ENCODE measurements at places on chromosomes 11 and 22.
A peak's percentile ranks its signal among the peaks of the same experiment; 100 is the strongest.

DNA sequence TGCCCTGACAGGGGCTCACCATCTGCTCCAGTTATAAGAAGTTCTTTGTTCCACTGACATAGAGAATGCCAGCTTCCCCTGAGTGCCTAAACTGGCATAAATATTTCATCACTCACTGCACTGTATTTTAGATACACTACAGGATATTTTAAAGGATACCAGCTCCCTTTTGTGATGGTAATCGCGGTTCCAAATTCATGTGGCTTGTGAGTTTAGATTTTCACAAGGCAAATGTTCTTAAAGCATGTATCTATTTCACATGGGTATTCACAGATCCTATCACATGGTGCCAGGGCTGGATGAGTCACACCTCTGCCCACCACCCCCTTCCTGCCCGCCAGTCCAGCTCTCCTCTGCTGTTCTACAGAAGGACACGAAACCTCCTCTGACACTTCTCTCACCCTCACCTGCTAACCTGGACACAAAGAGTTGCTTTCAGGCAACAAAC, 105.5 kb downstream of the KCNC1 start:
- peak; percentile 57 for DNase-seq

GRCh38 chr11:64522843-64523380, 68.1 kb upstream of the SLC22A12 start:
- DNase-seq = no peak

DNA sequence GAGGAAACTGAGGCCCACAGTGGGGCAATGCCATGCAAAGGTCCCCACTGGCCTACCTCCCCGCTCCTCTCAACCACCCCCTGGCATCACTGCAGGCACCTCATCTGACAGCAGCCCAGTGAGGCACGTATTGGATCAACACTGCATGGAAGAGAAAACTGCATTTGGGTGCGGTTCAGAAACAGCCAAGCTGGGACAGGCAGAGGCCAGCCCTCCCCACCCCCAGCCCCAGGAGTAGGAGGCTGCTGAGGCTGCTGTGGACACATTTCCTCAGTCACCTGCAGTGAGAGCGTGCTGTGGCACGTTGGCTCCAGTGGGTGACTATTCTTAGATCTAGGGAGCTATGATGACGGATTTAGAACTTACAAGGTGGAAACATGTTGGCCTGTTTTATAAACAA, 63.7 kb downstream of the KCNC1 start:
- DNase-seq = no peak

DNA sequence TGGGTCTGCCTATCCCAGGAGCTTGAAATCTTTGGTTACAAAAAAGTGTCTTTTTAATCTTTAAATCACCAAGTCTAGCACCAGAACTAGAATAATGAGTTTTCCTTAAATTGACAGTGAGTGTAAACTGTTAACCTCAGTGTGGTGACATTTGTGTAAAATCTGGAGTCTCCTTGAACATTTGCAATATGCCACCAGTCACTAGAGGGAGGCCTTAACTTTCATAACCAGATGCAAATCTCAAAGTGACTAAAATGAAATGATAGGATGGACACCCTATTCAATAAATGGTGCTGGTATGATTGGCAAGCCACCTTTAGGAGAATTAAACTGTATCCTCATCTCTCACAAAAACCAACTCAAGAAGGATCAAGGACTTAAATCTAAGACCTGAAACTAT, 8.3 kb upstream of the SCGB1D2 start:
- no peak for DNase-seq

GRCh38 chr11:103532133-103532788, 423.0 kb downstream of the DYNC2H1 start:
- peak; percentile 53 for DNase-seq

- DNase-seq = no peak
Measured at GRCh38 chr11:73149105-73149504, 7.0 kb upstream of the FCHSD2 start.

GRCh38 chr11:28520291-28520690, 412.1 kb downstream of the METTL15 start:
- DNase-seq = no peak

DNA sequence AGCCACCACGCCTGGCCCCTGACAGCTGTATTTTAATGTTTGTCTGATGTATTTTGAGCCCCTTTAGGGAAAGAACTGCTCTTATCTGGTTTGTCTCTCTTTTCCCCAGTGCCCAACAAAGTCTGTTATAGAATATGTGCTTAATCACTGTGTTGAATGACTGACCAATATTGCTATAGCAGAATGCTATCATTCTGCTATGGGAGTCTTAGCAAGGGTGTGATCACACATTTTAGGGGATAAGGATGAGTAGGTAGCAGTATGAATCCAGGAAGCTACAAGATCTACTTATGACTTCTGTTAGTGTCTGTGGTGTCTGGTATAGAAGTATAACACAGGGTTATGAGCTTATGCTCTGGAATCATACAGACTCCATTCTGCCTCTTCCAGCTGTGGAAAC, 117.5 kb upstream of the RRM1 start:
- DNase-seq = no peak

GRCh38 chr22:17767233-17768065, 6.8 kb downstream of the BID start:
- DNase-seq = no peak

DNA sequence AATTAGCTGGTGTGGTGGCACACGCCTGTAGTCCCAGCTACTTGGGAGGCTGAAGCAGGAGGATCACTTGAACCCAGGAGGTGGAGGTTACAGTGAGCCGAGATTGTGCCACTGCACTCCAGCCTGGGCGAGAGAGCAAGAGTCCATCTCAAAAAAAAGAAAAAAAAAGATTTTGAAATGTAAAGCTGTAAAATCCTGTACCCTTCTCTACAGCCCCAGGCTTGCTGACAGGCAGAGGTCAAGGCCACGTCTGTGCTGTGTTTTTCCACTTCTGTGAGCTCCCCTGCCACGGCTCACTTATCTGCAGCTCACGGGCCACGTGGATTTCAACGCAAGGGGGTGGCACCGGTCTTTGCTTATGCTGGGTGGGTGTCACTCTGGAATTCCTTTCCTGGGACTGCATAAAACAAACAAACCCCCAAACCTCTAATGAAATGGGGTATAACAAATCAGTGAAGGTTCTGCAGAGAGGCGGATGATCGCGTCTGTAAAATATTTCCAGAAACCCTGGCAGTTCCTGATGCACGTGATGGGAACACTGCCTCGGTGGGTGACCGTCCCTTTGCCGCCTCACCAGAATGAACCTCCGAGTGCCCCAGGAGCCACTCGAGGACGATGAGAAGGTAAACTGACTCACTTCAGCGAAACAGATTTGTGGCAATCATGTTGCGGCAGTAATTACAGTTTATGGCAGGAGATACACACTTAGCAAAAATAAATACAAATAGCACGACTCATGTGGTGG, 44.0 kb upstream of the ATXN10 start:
- no peak for DNase-seq

DNA sequence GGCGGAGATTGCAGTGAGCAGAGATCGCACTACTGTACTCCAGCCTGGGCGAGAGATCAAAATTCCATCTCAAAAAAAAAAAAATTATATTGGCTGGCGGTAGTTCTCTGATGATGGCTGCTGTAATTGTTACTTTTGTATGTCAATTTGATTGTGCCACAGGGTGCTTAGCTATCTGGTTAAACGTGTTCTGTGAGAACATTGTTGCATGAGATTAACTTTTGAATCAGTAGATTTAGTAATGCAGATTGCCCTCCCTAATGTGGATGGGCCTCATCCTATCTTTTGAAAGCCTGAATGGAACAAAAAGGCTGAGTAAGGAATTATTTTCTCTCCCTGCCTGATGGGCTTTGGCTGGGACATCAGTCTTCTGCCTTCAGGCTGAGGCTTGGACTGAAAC, 654.2 kb downstream of the OPCML start:
- no peak for DNase-seq

DNA sequence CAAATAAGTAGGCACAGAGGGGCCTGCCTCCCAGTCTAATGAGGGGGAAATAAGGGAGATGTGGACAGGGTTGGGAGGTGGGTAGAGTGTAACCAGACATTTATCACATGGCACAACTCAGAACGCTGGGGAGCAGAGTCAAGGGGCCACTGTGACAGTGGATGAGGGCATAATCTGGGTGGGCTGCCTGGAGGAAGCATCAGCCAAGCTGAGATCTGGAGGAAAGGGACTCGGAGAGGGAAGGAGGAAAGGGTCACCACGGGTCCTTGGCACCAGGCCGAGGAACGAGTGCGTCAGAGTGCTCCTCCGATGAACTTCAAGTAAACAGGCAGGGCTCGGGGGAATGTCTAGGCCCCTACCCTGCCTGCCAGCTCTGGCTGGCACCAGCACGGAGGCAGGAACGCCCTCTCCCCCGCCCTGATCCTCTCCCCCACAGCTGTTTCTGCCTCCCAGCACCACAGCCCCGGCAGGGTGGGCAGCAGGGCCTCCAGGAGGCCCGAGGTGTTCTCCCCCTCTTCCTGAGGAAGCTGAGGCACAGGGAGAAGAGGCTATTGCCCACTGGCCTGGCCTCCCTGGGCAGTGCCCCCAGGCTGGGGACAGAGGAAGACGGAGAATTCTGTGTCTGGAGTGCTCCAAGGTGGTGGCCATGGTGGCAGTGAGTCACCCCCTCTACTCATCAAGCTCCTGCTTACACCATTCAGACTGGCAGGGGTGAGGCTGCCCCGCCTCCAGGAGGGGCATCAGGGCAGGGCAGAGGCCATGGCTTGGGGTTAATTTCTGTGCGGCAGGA, 4.2 kb downstream of the ALDH3B1 start:
- DNase-seq = peak; percentile 86

DNA sequence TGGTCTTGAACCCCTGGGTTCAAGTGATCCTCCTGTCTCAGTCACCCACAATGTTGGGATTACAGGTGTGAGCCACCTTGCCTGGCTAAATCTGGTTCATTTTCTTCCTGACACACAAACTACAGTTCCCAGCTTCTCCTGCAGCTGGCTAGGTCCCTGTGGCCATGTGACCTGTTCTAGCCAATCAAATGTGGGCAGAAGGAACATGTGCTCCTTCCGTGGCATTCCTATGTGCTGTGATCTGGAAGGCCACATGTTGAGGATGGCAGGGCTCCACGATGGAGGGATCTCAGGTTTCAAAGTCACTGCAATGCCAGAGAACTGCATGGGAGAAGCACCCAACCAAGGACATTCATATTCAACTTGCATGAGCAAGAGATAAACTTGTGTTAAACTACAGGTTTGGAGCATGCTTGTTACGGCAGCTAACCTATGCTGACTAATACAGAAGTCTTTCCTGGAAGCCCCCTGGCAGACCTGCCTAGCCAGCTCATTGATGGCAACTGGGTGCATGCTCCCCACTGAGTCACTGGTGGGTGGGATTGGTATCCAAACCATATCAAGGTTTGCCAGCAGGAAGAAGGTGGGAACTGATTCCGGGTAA, 86.0 kb downstream of the RPS6KA4 start:
- no peak for DNase-seq

DNA sequence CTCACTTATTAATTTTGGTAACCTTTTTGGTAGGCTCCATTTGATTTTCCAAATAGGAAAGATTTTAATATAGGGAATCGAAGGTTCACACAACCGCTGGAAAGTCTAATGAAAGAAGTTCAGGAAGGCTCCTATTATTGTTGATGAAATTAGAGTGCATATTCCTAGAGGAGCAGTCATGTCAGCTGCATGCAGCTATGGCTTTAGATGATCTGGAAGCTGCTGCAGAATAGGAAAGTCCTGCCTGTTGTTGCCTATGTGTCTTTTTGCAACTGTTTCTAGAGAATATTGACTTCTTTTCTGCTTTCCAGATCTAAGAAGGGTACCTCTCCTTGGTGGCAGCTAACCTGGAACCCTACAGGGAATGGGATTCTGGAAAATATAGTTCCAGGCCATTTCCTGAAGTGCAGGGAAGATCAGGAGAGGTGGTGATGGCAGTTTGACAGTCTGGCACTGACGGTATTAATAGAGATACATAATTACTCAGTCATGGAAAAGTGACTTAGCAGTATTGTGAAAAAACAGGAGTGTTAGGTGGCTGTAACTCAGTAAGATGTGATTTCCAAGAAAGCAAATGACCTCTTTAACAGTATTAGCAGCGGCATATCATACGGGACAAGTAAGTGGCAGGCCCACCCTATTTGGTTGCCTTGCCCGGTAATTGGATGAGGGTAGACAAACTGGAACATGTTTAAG, 54.0 kb downstream of the TNRC6B start:
- no peak for DNase-seq

GRCh38 chr11:70603114-70603755, 204.9 kb downstream of the CTTN start:
- DNase-seq = no peak

Measured in urothelium cell line (cell line).